ENCODE measurements at places on chromosomes 12 and 14.

DNA sequence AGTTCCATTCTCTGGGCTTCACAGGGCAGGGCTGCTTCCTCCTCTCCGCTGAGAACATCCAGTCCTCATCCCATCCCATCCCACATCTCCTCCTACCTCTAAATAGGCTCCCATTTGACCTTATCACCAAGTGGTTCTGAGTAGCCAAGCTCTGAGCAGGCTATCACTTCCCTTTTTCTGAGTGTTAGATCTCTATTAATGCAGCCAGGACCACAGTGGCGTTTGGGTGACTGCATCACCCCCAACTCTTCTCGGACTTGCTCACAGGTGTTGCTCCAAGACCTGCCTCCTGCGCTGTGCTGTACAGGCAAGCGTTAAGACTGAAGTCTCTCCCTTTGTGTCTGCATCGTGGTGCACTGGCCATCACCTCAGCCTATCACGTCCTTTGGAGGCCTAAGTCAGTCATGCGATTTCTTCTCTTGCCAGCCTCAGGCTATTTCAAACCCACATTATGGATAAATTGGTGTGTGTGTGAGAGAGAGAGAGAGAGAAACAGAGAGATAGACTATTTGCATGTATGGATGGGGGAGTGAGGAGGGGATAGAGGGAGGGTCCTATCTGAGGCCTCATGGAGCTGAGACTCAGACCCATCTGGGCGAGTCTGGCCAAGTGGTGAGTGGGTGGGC is 12.4 kb upstream of the HHIPL1 start:
- no peak for DNase-seq

GRCh38 chr14:81122326-81122725 is 98.4 kb downstream of the GTF2A1 start:
- no peak for DNase-seq

DNA sequence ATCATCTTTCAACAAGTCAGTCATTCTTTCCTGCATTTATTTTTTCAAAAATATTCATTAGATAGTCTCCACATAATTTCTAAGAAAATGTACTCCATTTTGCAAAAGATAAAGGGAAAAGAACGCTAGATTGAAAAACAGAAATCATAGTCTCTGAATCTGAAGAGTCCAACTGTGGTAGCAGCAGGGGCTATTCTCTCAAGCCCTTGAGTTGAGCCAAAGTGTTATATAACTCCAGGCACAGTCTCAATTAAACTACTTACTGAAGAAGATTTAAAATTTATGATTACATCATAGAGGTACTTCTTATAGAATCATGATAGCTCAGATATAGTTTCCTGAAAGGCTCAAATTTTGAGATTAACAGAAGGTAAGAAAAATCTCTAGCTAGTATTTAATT is 5.8 kb downstream of the LDHB start:
- DNase-seq, result no peak

DNA sequence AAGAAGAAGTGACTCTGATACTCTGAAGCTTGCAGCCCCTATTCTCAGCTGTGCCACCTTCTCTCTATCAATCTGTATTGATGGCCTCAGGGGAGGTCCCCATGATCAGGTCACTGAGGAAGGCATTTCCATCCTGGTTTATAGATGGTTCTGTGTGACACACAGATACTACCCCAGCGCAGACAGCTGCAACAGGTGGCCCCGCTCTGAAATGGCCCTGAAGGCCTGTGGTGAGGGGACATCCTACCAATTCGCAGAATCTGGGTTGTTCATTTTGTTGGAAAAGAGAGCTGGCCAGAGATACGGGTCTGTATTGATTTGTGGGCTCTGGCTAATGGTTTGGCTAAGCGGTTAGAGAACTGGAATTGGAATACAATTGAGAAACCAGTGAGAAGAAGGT is 21.7 kb downstream of the DLK1 start:
- no peak for DNase-seq

DNA sequence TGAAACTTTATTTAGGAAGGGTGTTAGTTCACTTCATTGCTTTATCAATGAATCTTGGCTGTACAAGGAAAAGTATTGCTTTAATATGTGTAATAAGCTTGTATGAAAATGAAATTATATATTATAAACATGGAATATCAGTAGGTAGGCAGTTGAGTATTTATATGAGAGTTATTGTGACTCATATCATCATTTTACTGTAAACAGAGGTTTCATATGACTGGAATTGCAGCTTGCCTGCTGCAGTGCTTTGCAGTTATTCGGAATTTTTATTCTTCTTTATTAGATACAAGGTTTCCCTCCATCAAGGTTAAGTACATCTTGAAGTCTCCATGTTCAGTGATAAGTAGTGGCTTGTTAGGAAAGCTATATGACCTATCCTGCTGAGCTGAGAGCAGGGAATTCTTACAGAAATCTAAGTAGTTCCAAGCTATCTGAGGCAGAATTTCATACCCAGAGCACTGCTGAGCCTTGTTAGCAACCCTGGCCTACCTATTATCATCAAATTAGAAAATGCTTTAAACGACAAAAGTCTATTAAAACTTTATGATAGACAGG is 111.2 kb downstream of the MGST1 start:
- no peak for DNase-seq

DNA sequence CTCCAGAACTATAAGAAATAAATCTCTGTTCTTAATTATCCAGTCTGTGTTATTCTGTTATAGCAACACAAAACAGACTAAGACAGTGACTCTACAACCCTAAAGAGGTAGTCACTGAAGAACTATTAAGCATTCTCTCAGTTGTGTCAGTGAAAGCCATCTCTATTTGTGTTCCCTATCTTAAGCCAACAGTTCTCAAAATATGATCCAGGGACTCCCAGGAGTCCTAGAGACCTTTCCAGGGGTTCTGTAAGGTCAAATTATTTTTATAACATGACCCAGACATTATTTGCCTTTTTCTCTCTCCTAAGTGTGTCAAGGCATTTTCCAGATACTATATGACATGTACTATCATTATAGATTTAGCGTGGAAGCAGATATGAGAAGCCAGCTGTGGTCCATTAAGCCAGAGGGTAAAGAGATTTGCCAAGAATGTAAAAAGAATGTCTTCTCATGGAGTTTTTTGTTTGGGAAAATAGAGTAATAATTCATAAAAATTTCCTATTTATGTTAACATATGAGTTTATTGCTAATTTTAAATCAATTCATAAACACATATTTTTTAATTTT is 315.8 kb downstream of the RGS6 start:
- DNase-seq, result no peak

DNA sequence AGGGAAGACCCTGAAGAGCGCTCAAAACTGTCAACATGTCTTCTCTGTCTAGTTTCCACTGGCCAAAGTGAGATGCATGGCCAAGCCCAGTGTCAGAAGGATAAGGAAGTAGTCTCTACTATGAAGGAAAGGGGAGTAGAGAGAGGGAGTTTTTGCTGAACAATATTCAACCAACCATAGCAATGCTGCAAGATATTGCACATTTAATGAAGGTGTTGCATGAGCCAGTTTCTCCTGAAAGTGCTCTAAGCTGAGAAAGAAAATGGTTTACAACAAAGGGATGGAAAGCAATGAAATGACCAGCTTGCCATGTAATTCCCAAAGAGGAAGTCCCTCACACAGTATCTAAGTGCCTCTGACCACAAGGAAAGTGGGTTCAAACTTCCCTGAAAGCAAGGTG is 40.0 kb upstream of the NID2 start:
- no peak for DNase-seq

DNA sequence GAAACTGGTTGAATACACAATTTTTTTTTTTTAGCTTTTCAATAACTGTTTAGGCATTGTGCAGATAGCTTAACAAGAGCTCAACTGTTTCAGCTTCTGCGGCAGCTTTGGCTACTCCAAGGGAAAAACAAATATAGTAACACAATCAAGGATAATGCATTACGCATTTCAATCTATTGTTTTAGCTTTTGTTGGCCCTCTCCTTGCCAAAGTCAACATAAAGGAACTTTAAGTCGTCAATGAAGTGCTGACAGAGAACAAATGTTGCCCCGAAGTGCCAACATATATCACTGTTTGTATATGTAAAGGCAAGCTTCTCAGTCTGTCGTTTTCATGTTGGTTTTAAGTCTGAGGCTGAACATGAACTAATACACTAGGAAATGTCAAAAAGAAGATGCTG is 1087.4 kb upstream of the FLRT2 start:
- no peak for DNase-seq

DNA sequence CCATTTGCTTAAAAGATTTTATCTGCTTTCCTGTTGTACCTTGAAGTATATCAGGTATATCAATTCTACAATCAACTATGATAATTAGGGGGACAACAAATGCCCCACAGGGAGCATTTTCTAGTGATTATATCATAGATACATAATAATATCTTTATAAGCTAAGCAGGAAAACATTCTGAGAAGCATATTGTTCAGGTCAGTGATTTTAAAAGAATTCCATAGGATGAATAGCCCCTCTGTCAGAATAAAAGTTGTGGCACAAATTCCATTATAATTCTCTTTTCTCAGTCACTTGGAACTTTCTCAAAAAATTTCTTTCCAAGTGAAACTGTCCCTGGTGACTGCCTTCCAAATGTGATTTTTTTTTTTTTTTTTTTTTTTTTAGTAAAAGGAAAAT is 32.9 kb upstream of the HMGA2 start:
- no peak for DNase-seq

GRCh38 chr12:78566456-78566855 is 298.1 kb upstream of the SYT1 start:
- no peak for DNase-seq

- DNase-seq, result no peak
Measured at GRCh38 chr12:52946334-52946733, 2.6 kb upstream of the KRT18 start.

DNA sequence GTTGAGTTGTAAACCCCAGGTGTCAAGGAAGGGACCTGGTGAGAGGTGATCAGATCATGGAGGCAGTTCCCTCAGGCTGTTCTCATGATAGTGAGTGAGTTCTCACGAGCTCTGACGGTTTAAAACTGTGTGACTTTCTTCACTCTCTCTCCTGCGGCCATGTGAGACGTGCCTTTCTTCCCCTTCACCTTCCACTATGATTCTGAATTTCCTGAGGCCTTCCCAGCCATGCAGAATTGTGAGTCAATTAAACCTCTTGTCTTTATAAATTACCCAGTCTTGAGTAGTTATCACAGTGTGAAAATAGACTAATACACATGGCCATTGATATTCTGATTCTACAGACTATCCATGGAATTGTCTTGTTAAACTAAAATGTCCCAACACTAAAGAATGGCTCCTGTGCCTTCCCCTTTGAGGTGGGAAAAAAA is 85.6 kb downstream of the SLC2A13 start:
- DNase-seq, result no peak

DNA sequence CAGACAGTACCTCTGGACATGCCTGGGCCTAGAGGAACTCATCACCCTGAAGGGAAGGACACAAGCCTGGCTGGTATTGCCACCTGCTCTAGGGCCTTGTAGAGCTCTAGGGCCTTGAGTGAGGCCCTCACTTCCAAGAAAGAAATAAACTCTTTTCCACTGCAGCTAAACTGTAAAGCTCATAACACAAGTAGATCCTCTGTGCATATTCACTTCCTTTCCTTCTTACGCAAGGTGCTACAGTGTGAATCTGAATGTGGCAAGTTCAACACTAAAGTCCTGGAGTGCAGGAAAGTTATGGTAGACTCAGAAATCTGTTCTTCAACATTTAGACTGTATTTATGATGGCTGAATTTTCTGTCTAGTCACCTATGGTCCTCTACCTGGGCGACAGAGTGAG is 14.5 kb downstream of the RNASE3 start:
- no peak for DNase-seq

DNA sequence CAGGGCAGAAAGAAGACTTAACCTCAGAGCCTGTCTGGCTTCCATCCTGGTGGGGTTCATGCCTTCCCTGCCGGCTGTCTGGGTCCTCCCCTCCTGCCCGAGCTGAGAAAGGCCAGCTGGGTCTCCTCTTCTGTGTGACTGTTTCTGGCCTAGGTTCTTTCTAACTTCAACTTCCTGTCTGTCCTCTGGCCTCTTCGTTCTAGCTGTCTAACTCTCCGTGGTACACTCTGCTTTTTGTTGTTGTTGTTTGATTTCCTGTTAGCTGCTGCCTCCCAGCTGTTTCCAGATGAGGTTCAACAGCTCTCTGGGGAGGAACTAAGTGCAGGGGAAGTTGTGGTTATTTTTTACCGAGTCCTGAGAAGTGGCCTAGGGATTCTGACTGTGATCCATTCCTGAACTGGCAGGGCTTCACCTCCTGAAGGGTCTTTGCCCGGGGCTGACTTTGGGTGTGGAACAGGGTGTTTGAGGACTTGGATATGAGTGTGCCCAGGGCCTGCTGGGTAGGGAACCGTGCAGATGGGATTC is 3.2 kb downstream of the MLXIP start:
- no peak for DNase-seq

GRCh38 chr14:89212386-89213235 is 204.4 kb downstream of the FOXN3 start:
- DNase-seq, result peak; percentile 91

- DNase-seq, result no peak
Measured at GRCh38 chr12:115885040-115885690, 392.3 kb downstream of the MED13L start.

GRCh38 chr14:23357261-23357660 is 4.6 kb upstream of the SLC22A17 start:
- no peak for DNase-seq

DNA sequence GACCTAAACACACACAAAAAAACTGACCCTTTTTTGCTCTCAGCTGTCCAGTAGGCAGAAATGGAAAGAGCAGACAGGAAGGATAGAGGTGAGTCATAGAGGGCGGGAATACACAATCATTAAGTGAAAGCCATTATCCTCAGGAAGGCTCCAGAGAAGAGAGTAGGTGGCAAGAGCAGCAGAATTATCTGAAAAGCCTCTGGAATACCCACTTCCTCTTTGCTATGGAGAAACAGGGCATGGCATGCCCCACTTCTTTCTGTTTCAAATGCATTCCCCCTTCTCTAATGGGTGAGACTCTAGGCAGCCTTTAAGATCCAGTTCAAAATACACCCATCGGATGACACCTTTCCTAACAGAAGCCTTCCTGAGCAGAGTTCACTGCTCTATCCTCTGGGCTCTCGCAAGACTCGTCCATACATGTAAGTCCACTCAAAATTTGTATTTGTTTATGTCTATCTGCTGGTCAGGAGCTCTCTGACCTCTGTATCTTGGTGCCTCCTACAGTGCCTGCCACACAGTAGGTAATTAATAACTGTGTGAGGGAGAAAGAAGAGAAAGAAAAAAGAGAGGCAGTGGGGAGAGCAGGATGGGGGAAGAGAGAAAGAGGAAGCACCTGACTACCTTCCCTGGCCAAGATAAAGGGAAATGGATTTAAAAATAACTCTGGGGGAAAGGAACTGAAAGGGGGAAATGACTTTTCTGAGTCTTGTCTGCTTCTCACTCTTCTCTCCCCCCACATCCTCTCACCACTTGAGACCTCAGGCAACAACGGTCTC is 8.5 kb downstream of the KLHL33 start:
- DNase-seq, result no peak

- no peak for DNase-seq
Measured at GRCh38 chr12:16553457-16553856, 52.5 kb downstream of the LMO3 start.

DNA sequence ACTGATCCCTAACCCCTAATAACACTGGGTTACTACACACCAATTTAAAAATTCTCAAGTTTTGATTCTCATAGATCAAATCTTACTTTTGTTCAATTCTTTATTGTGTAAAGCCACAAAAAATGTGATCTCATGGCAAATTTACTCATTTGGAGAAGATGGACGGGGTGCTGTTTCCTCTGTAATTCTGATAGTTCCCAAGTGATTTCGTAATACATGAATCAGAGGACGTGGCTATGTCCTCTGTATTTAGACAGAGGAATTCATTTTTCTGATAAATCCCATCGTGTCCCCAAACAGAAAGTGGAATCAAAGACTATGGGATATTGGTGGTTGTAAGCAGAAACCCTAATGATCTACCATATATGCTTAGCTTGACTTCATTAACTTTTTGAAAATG is 76.6 kb upstream of the GNG2 start:
- no peak for DNase-seq

GRCh38 chr12:117564881-117565280 is 203.5 kb upstream of the NOS1 start:
- no peak for DNase-seq
